ENCODE measurements at places on chromosomes 4 and X.

DNA sequence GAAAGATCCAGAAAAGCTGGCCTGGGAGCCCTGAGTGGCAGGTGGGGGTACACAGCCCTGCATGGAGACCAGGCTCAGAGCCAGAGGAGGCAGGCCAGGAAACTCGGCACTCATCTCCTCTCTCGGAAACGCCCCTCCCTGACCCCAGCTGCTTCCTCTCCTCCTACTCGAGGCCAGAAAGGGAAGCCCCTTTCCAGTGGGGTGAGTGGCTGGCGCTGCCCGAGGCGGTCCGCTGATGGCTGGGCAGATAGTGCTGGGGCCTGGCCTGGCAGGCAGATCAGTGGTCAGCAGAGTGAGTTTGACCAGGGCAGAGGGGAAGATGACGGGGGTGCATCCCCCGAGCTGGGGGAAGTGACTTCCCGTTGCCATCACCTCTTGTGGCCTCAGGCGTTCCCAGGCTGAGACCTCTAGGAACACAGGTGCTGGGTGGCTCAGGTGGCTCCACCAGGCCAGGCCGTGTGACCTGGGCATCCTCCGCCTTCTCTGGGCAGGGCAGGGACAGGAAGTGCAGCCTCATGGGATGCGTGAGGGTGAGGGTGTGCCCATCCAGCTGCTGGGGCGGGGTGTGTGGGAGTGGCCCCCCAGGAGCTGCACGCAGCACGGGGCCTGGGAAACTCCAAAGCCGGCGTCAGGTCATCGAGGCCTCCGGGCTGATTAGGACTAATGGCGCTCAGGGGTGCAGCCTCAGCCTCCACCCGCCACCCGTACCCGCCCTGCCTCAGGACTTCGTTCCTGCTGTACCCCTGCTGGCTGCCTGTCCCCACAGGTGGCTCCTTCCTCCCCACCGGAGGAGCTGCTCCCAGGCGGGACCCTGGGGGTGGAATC lies 5.7 kb downstream of the SH3BP2 start:
- peak; percentile 95 for DNase-seq

- DNase-seq = no peak
These were observed 112.1 kb upstream of the ARSJ start for GRCh38 chr4:114091546-114091945.

DNA sequence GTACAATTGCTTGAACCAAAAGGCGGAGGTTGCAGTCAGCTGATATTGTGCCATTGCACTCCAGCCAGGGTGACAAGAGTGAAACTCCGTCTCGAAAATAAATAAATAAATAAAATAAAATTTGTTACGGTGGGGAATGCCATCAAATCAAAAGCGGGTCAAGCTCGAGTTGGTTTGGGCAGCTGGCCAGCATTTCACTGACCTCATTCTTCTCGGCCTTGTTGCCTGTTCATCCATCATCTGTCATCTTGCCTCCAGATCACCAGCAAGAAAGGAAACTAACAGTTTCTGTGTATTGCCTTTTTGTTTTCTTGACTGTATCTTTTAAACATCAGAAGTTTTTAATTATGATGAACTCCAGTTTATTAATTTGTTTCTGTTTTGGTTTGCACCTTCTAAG lies 31.5 kb upstream of the KLHL2 start:
- DNase-seq = no peak

DNA sequence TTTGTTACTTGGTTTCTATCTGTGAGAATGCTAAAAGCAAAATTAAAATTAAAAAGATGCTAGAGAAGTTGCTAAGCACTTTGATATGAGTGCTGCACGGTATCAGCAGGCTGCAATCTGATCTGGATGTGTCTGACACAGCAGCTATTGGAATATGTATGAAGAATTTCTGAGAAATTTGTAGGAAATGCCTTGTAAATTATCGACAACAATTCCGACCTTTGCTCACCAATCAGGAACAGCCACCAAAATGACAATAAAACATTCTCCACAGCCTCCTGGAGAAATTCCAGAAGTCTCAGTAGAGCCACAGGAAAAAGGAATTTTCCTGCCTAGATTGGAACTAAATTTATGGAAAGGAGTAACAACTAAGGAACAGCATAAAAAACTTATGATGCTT lies 82.5 kb downstream of the TIGD2 start:
- DNase-seq = no peak

- peak; percentile 52 for DNase-seq
These were observed 72.9 kb downstream of the YIPF6 start for GRCh38 chrX:68571610-68572311.

- DNase-seq = no peak
These were observed 83.0 kb upstream of the CLDN34 start for GRCh38 chrX:9884031-9884779.

DNA sequence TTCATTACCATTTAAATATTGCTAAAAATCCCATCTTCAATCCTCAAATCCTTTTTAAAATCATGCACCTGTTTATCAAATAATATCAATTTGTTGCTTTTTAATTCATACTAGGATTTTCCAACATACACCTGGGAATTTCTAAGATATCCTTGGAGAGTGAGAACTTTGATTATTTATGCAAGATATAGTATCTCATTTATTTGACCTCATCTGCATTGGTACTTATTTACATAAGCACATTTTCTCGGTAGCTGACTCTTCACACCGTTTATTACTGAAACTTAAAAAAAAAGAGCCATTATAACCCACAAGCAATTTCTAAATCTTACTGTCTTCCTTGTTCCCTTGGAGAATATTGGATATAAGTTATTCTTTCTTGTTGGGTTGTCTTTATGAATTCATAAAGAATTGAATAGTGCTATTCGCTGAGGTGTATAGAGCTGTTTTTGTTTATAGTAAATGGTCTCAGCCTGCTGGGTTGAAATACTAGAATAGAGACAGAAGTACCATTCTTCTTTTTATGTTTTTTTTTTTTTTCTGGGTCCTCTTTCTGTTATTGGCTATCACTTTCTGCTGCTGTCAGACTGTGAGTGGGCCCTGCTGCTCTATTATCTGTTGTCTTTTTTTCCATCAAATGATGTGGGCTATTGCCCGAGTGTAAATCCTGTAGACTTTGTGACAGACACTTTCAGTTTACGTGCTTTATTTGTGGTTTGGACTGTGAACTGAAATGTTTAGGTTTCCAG lies 2.9 kb downstream of the UGT8 start:
- no peak for DNase-seq

All from suppressor macrophage (primary cell).